ENCODE measurements at places on chromosomes 6 and 20.

DNA sequence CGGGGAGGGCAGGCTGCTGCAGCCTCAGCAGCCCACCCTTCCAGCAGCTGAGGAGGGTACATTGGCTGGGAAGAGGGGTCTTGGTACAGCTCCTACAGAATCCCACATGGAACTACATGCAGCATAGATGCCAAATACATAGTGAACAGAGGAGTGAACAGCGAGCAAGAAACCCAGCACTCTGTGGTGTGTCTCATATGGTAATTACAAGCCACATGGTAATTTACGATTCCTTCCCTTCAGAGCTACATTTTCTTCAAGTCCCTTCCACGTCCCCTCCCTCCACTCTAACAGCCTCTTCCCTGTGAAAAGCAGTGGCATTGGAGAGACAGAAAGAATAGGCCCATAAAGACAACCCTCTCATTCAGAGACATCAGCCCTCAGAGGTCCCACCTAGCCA is 167.7 kb downstream of the SYNDIG1 start:
- no peak for DNase-seq

DNA sequence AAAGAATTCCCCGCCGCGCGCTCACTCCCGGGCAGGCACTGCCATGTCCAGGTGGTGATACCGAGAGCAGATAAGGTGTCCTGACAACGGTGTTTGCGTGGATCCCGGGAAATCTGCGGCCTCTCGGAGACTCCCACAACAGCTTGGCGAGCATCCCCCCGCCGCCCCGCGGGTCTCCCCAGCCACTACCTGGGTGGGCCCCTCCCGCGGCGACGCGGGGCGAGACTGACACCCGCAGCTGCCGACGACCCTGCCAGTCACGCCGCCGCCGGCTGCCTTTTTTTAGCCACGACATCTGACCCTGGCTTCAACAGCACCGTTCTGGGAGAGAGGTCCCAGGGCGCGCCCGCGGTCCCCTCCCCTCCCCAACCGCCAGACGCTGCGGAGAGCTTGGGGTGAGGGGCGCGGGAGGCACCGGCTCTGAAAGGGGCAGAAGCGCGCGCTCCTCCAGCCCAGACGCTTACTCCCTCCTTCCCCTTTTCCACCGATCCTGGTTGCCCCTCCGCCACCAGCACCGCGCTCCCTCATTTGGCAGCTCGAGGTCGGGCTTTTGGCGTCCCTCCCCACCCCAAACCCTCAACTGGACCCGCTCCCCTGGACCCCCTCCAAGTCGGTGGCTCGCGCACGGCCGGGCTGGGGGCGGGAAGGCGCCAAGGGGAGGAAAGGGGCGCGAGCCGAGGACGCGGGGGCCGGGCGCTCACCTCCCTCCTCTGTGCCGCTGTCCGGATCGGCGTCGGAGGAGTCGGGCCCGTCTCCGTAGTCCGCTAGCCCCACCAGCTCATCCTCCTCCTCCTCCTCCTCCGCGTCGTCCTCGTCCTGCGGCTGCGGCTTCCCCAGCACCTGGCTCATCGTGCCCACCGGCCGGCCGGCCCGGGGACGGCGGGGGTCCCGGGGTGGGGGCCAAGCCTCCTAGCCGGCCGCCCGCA is 665 bp downstream of the RRAGD start:
- no peak for DNase-seq

DNA sequence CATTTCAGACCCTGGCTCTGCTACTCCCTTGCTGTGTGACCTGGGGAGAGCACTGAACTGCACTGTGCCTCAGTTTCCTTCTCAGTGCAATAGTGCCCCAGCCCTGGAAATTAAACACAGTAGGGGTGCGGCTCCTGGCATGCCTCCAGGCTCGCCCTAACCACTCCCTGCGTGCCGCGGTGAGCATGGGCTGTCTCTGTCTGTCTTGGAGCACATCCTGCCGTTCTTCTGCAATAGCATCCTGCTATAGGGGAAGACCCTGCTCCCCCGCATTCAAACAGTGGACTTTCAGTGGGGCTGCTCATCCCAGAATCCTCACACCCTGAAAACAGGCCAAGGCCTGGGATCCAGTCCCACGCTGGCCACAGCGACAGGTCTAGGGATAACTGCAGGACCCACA is 129.5 kb downstream of the FOXC1 start:
- DNase-seq = no peak

GRCh38 chr6:163718537-163718936 is 304.0 kb downstream of the QKI start:
- no peak for DNase-seq

DNA sequence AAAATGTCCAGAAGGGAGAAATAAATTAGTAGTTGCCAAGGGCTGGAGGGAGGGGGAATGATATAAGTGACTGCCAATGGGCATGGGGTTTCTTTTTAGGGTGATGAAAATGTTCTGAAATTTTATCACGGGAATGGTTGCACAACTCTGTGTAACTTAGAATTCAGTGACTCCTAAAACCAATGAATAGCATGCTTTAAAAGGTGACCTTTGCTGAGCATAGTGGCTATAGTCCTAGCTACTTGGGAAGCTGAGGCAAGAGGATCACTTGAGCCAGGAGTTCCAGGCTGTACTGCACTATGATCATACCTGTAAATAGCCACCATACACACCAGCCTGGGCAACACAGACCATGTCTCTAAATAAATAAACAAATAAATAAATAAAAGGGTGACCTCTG is 109.0 kb downstream of the ATG5 start:
- DNase-seq = no peak

DNA sequence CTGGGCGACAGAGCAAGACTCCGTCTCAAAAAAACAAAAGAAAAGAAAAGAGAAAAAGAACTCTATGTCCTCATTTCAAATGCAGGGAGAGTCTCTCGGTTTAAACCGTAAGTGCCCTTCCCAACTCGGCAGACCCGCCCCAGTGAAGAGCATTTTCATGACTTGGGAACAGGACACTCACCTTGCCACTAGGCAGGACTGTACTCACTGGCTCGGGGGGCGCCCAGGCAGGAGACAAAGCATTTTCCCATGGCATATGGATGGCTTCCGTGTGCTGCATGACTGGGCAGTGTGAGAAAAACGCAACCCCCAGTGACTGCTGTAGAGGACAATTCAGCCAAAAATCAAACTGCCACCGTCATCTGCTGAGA is 23.7 kb upstream of the MRGBP start:
- DNase-seq = no peak

GRCh38 chr6:91669154-91669870 is 1082.4 kb upstream of the MAP3K7 start:
- DNase-seq = peak; percentile 11

DNA sequence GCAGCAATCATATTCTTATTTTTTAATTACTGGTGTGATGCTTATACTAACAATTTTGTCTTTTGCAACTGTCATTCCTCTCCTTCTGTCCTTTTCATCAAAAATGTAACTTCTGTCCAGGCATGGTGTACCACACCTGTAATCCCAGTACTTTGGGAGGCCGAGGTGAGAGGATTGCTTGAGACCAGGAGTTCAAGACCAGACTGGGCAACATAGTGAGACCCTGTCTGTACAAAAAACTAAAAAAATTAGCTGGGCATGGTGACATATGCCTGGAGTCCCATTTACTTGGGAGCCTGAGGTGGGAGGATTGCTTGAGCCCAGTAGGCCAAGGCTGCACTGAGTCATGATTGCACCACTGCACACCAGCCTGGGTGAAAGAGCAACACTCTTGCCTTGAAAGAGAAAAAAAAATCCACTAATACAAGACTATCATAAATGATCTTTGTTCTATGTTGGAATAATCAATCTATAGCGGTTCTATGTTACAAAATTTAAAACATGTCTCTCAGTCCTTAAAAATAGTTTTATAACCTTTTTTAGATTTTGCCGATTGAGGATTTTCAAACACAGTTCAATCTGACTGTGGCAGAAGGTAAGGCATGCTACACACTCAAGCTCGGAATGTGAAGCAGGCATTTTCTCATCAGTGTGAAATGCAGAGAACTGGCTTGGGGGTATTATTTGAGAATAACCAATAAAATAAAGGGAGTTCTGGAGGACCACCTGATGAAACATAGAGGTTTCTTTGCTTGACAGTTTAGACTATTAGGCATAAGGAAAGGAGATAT is 70.4 kb downstream of the ENPP1 start:
- no peak for DNase-seq

DNA sequence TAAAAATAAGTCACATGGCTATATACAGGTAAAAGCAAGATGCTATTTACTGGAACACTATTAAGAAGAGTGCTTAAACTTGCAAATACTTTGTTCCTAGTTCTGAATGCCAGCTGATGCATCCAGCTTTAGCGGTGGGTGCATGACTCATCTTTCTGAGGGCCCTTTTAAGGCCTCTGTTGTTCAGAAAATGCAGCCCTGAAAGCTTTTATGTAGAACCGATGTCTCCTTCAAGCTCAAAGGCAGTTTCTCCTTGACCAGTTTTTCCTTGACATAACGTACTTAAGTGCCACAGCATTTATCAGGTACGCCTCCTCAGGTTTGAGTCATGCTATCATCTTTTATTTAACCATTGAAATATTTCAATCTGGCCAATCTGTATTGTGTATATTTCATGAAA is 82.8 kb downstream of the MLIP start:
- no peak for DNase-seq

All from nucleus accumbens (tissue), 56 donors.